ENCODE measurements at places on chromosomes 1 and 21. TPM values are rescaled to one million over a fixed set of nuclear protein-coding genes. Genes with fewer than 3 reads are reported as not detected.
A peak's percentile ranks its signal among the peaks of the same experiment; 100 is the strongest.

The MYOG gene
- total RNA-seq, result not detected

The UBXN10 gene
- not detected for total RNA-seq

- peak; percentile 40 for DNase-seq
These were observed 24.5 kb upstream of the SLC1A7 start for GRCh38 chr1:53166912-53167311.

DNA sequence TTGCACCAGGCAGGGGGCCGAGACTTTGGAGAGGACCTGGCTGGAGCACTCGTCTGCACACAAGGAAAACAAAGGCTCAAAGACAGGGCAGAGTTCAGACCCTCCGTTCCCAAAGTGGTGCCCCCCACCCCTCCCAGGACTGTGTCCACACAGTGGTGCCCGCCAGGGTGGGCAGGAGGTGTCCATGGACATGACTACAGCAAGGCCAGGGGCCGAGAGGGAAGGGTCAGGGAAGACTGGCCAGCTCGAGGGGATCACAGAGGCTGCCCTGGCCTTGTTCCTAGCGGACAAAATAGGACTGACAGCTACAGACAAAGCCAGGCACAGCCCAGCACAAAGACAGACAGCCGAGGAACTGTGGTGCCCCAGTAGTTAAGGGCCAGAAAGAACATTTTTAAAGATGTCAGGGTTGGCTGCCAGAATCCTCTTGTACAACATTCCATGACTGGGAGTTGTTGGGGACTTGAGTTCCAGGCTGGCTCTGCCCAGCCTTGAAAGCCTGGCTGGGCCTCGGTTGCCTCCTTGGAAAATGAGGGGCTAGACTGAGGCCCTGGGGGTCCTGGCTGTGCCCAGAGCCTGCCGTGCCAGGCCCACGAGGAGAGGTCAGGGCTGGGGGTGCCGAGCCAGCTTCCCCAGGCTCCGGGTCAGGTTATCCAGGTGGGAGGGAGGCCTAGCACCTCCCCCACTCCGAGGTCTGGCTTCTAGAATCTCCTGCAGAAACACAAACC, 63.7 kb downstream of the SLX9 start:
- DNase-seq, result no peak

The NUDT17 gene
- total RNA-seq, result not detected

The KISS1 gene
- total RNA-seq, result not detected

DNA sequence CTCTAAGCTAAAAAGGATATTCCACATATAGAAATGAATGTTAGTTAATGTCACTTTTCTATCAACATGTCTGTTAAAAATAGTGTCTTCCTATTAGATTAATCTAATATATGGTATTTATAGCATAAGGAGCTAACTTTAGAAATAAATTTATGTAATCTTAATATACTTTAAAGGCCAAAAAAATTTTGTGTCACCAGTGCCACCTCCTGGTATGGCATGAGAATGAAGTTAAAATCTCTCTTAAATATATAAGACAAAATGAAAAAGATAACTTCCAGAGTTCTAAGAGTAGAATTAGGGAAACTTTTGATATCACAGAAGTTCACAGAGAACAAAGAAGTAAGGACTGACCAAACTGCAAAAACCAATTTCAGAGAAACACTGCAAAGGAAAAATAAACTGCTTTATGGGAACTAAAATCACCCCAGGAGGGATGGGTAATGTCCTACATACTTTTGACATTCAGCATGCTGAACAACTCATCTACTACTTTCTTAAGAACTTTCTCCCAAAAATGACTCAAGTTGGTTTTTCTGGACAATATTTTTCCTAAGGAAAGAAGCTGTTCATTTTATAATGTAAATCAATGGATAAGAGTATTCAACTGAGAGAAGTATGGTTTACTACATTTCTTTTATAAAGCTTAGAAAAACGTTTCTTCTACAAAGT, 82.8 kb downstream of the TRIM33 start:
- DNase-seq, result no peak

The CYYR1 gene
- total RNA-seq, result 29.6 TPM

- no peak for DNase-seq
These were observed 251.5 kb downstream of the SIPA1L2 start for GRCh38 chr1:232378266-232379062.

The WDR64 gene
- not detected for total RNA-seq

GRCh38 chr1:26949926-26950319, 10.3 kb downstream of the KDF1 start:
- no peak for DNase-seq

DNA sequence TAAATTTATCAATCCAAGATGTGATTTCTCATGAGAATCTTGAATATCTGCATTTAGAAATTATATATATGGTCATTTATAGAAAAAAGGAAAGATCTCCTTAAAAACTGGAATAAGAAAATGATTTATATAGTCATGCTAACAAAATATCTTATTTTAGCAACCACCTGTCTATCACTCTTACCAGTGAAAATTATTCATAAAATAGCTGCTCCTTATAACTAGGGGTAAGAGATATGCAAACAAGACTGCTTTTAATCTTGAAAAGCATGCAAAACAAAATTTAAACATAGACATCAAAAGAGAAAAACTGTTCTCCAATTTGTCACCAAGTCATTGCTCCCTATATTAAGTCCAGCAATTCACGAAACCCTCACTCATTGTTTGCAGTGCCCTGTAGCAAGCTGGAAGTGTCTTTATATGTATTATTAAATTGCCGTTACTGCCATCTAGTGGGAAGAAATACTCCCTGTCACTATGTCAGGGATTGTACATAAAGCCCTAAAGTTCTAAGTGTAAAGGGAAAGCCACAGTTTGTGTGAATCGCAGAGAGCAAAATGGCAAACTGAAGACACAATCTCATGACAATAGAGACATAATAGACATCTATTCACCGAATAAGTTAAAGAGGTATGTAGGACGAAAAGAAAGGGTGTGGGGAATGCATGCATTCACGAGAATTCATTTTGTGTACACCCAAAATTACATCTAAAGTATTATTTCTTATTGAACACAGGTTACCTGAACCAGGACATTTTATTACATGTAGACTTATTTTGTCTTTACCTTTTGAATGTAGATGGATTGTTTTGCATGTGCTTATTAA, 600.5 kb downstream of the USP25 start:
- no peak for DNase-seq

GRCh38 chr21:31335957-31336738, 7.9 kb downstream of the TIAM1 start:
- no peak for DNase-seq

GRCh38 chr1:97334454-97334853, 586.4 kb downstream of the DPYD start:
- DNase-seq, result no peak

GRCh38 chr1:117231748-117232373, 21.1 kb upstream of the VTCN1 start:
- DNase-seq, result no peak

DNA sequence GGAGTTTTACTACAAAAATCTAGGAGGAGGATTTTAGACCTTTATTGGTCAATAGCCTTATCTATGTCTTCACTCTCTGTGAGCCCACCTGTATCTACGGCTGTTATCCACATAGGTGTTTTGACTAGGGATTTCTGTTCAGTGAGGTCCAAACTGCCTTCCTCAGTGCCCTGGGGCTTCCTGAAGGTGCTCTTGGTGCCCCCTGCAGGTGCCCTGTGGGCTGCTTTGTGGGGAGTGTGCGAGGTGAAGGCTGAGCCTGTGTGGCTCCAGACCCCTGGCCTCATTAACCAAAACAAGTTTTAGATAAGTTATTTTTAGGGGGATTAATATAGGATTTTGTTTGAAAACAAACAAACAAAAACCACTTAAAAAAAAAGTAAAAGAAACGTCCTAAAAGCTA, 122.5 kb downstream of the KIF26B start:
- DNase-seq, result no peak

The CFAP141 gene
- not detected for total RNA-seq

DNA sequence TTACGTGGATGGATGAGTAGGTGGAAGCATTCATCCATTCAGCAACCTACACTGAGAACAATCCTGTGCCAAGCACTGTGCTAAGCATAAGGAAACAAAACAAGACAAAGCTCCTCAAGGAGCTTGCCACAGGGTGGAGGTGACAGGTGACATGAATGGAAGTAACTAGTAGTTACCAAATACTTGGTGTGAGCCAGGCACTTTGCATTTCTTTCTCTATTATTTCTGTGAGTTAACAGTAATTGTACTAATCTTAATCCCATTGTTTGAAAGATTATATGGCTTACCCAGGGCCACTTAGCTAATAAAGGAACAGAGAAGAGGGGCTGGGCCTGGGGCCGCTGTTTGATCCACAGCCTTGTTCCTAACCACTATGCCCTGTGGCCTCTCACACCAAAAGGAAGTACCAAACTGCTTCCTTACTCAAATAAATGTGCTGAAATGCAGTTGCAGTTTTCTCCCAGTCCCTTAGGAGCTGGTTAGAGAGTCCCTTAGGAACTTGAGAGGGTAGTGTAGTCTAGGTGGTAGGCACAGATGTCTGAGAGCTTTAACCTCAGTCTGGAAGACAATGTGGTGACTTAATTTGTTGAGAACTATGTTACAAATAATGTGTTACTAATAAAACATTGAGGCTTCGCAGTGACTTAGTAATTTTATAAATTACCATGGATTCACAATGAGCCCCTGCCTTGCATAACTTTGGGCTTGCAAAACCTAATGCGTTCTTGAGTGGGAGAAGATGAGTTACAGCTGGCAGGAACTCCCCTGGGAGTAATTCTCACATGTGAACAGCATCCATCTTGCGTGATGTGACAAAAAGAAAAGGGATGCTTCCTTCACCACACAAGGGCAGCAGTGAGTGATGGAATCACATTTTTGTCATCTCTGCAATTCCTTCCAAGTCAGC, 69.8 kb downstream of the MPZL1 start:
- DNase-seq, result no peak

- no peak for DNase-seq
These were observed 124.1 kb downstream of the DPYD start for GRCh38 chr1:97796711-97797110.

DNA sequence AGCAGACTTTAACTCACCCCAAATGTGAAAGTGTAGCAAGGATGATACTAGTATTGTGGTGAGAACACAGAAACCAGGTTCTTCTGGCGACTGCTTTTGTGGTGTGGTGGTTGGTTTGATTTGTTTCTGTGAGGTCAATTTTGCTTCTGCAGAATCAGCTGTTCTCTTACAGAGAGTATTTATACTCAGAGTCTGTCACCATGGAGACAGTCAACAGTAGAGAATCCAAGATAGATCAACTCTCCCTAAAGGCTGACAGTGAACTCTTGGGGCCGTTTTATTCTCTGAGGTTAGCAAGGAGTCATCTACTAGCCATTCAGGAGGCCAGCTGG, at the start of gene CFAP107:
CFAP107 (plus strand) TSS at position 209 of the 332 bp plus-strand sequence. CDS start 231 bp downstream, outside the sequence.
- DNase-seq, result no peak

GRCh38 chr1:233281711-233282581, 13.6 kb downstream of the PCNX2 start:
- DNase-seq, result no peak

The S100A9 gene
- total RNA-seq, result 764 TPM

GRCh38 chr1:114703242-114703641, 7.9 kb upstream of the AMPD1 start:
- DNase-seq, result no peak

- DNase-seq, result no peak
These were observed 108.3 kb downstream of the POU2F1 start for GRCh38 chr1:167328816-167329483.

Data from ascending aorta (tissue), 2 donors.